ENCODE measurements at places on chromosomes 7 and 10. TPM values are rescaled to one million over a fixed set of nuclear protein-coding genes. Genes with fewer than 3 reads are reported as not detected.

Gene CFAP70
- total RNA-seq, result 0.64 TPM

Gene TRIL
- total RNA-seq, result 11.4 TPM

Gene MMD2
- total RNA-seq, result not detected

Gene FZD1
- 35.7 TPM for total RNA-seq

Gene ADAMTS14
- total RNA-seq, result 0.08 TPM

Gene PRTFDC1
- 18.6 TPM for total RNA-seq
